Bladder microvascular endothelial cell (primary cell): ENCODE measurements at places on chromosomes 16 and 17. TPM values are rescaled to one million over a fixed set of nuclear protein-coding genes. Genes with fewer than 3 reads are reported as not detected.

Gene SLFN13
- 2.6 and 6.2 TPM in 2 replicates for total RNA-seq

Gene SEZ6
- not detected in 2 replicates for total RNA-seq

Gene ZNF771
- total RNA-seq, result 7.8 and 9.0 TPM in 2 replicates

Gene PKMYT1
- 5.0 and 6.6 TPM in 2 replicates for total RNA-seq

Gene KRT20
- not detected in 2 replicates for total RNA-seq

Gene PRSS36
- 0.31 TPM in 1 of 2 replicates, not detected in the other for total RNA-seq

Gene SHISA6
- not detected in 2 replicates for total RNA-seq

Gene LITAFD
- not detected in 2 replicates for total RNA-seq

Gene CES3
- not detected in 2 replicates for total RNA-seq

Gene AKAP1
- total RNA-seq, result 20.9 and 27.7 TPM in 2 replicates

Gene RGS11
- 0.81 and 1.6 TPM in 2 replicates for total RNA-seq

Gene GPR139
- not detected in 2 replicates for total RNA-seq

Gene EME1
- total RNA-seq, result 2.9 and 3.9 TPM in 2 replicates
